ENCODE measurements at places on chromosomes 2 and 18.

- no peak for DNase-seq
Observed at GRCh38 chr18:62460851-62461300, 61.9 kb upstream of the ZCCHC2 start.

DNA sequence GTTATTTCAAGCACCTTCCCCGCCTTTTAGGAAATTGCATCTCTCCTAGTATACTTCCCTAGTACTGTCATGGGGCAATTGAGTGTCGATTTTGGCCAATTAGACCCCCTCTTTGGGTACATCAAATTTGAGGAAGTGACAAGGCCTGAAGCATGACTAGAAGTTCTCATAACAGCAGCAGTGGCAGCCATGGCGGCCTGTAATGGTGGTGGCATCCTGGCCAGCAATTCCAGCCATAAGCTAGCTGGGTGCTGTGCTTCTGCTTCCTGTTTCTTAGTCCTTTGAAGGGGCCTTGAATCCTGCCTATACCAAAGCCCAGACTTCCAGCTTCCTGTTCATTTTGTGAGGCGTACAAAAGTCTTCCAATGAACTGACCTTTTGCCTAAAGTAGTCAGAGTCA, 523.1 kb downstream of the PLCL1 start:
- DNase-seq, result no peak

DNA sequence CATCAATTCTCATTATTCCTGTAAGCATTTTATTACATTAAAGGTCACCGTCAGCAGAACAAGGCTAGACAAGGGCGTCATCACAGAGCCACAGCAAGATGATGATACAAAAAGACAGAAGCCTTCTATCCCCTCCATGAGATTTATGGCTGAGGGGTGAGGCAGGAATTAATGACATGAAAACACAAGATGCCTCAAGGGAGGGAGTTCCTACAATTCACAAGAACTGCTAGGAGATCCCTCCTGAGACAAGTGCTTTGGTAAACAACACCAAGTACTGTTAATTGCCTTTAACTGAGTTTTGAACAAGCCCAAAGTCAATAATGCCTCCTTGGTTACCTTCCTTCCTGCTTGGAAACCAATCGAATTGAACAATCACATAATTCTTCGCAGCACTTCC, 14.1 kb downstream of the ADD2 start:
- no peak for DNase-seq

DNA sequence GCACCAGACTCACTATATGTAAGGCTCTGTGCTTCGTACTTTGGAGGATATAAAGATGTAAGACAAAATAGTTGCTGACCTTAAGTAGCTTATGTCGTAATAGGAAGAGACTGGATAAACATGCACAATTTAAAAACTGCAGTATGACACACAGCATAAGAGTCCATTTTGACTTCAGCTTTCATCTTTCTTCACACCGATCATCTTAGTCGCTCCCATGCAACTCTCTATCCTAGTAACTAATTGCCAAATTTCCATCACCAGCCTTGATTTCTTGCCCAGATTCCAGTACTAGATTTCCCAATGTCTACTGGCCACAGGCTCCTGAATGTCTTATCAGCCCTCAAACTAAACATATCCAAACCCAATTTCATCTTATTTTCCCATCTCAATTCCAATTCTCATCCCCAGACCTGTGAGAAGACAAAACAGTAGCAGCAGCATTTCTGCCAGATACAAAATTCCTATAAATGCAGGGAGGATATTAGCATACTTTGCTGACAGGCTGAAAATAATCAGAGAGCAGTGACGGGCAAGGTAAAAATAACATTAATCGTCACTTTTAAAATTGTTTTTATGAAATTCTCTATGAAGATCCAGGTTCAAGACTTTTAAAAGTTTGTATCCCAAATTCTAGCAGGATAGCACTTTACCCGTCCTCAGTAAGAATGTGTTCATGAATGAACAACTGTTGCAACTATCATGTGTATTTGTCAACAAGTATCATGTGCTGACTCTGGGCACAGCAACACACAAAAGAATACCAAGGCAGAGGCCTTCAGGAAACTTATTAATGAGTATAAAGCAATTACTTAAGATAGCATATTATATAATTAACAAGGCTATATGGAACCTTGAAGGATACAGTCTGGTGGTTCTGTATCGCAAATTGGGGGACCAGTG, 42.2 kb downstream of the KIDINS220 start:
- DNase-seq, result no peak

GRCh38 chr2:177669625-177670330, 277.2 kb downstream of the AGPS start:
- DNase-seq, result no peak

- DNase-seq, result no peak
Observed at GRCh38 chr18:27057519-27058234, 127.4 kb downstream of the CHST9 start.

GRCh38 chr2:159175182-159175581, 111.3 kb downstream of the WDSUB1 start:
- no peak for DNase-seq
